Kasumi-1 (cell line): ENCODE measurements at places on chromosomes 2 and 18.
A peak's percentile ranks its signal among the peaks of the same experiment; 100 is the strongest.

DNA sequence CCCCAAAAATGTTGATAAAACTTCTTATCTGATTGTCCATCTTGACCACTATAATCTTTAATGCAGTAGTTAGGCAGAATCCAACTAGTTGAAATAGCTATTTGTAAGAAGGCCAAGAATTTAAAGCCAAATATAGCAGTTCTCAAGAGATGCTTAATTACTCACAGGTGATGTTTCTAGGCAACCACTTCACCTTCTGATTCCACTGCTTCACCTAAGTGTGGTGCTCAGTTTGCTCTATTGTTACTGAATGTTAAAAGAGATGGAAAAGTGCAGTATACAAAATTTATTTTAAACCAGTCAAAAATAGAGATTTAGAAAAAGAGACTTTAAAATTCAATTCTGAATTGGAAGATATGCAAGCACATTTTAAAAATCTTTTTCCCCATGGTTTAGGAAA is 539.4 kb downstream of the ZNF804A start:
- no peak for DNase-seq

GRCh38 chr2:155141418-155141817 is 442.9 kb downstream of the KCNJ3 start:
- no peak for DNase-seq

DNA sequence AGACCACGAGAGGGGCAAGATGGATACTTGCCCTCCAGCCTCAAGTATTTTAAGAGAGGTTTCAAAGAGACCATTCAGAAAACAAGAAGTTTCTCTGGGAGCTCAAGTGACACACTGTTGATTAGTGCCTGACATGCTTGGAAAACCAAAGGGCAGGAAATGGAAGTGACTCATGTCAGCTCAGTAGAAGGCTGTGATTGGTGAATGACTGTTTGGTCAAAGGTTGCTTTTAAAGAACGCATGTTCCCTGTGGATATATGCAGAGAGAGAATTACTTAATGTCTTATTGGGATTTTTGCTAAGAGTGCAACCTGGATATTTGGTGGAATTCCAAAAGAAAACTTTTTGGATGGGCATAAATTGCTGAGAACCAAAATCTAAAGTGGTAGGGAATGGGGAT is 549.9 kb downstream of the XIRP2 start:
- peak; percentile 28 for DNase-seq

- DNase-seq, result peak; percentile 3
These were observed 47.8 kb upstream of the MGAT5 start for GRCh38 chr2:134206031-134206430.

- no peak for DNase-seq
These were observed 249.4 kb upstream of the FAM98A start for GRCh38 chr2:33848486-33848885.

DNA sequence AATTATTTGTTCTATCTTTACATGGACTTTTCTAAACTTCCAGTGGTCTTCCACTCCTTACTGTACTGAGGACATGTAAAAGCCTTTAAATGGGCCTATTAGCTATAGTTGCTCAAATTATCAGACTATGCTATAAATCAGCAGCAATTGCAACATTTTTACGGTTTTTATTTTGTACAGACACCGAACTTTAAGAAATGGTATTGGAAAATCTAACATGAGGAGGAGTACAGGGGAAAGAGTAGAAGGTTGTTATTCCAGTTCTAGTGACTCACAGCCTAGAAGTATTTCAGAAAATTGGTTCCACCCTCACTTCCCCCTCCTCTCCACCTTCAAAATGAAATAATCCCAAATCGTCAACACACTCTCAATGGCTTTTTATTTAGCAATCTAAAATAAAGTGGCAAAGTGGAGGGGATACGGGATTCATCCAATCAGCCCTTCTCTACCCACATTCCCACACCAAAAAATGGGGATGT is 1.1 kb downstream of the NCKAP1 start:
- no peak for DNase-seq

- DNase-seq, result no peak
These were observed 701.6 kb upstream of the ZEB2 start for GRCh38 chr2:145221516-145221915.

GRCh38 chr18:55302167-55302833 is 285.7 kb downstream of the TCF4 start:
- DNase-seq, result no peak

GRCh38 chr18:59730896-59731295 is 33.7 kb upstream of the CCBE1 start:
- DNase-seq, result peak; percentile 28

DNA sequence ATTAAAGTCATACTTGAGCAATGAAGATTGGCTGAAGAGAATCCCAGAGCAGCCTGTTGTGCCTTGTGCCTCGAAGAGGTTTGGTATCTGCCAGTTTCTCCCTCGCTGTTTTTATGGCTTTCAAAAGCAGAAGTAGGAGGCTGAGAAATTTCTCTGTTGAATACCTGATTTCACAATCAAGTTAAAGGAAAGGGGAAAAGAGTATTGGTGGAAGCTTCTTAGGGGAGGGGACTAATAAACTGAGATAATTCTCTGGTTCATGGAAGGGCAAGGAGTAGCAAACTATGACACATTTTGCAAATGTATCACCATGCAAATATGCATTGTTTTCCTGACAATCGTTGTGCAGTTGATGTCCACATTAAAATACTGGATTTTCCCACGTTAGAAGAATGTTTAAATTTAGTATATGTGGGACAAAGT is at the start of gene IL1B:
IL1B (minus strand) TSS at position 85 of the 423 bp plus-strand sequence. CDS start 550 bp downstream, outside the sequence.
- DNase-seq, result peak; percentile 98

DNA sequence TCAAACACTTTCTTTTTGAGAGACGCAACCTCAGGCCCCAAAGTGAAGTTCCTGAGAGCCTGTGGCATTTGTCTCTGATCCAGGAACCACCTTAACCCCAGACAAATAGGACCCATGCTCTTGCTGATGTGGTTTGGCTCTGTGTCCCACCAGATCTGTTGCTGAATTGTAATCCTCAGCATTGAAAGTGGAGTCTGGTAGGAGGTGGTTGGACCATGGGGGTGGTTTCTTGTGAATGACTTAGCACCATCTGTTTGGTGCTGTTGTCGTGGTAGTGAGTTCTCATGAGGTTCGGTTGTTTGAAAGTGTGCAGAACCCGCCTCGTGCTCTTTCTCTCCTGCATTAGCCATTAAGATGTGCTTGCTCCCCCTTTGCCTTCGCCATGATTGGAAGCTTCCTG is 252.6 kb downstream of the FAM210A start:
- no peak for DNase-seq

DNA sequence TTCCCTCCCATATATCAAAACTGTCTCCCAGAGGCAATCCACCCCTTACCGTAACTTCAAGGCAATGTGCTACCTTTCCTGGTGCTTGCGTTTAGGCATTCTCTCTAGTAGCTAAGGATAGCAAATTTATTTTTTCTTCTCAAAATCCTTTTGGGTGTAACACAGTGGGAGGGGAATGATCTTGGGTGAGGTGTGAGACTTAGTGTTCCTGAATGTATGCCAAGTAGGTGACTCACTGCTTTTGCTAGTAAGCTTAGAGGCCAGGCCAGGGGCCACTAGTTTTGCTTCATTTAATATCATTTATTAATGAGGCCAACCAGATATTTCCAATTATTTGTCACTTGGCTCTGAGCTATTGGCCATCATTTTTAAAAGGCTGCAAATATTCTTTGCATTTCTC is 135.5 kb downstream of the NAPG start:
- DNase-seq, result no peak

- DNase-seq, result no peak
These were observed 129.6 kb upstream of the CNGA3 start for GRCh38 chr2:98216616-98217015.

- DNase-seq, result peak; percentile 95
These were observed 84.9 kb downstream of the CMPK2 start for GRCh38 chr2:6780765-6781274.
